Stimulated activated CD8-positive, alpha-beta memory T cell treated with anti-CD3 and anti-CD28 coated beads, Interleukin-15, amount 100 ng/mL, for 24 hours (primary cell): ENCODE measurements at places on chromosomes 16 and 17.

DNA sequence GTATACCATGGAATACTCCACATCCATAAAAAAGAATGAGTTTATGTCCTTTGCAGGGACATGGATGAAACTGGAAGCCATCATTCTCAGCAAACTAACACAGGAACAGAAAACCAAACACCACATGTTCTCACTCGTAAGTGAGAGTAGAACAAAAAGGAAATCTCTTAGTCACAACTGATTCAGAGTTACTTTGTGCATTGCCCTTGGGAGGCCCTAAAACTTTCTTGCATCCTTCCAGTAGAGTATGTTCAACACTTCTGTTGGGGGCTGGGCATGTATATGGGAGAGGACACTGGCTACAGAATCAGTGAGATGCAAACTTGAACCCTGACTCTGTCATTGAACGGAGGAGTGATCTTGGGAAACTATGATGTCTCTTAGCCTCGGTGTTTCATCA lies 147.4 kb upstream of the IRX5 start:
- DNase-seq, result no peak

- DNase-seq, result no peak
Observed at GRCh38 chr17:80941743-80942422, 49.8 kb upstream of the CHMP6 start.

- DNase-seq, result no peak
Observed at GRCh38 chr17:61734466-61734865, 128.9 kb downstream of the BRIP1 start.

- DNase-seq, result no peak
Observed at GRCh38 chr17:33661975-33662374, 368.9 kb upstream of the ASIC2 start.

DNA sequence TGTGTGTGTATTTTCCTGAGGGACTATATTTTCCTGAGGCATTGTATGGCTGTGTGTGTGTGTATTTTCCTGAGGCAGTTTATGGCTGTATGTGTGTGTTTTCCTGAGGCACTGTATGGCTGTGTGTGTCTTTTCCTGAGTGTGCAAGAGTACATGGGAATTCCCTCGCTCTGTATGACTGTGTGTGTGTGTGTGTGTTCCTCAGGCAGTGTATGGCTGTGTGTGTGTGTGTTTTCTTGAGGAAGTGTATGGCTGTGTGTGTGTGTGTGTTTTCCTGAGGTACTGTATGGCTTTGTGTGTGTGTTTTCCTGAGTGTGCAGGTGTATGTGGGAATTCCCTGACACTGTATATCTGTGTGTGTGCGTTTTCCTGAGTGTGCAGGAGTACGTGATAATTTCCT lies 4.1 kb downstream of the ZNF778 start:
- no peak for DNase-seq

GRCh38 chr17:48127371-48128051 lies 19.9 kb downstream of the SNX11 start:
- DNase-seq, result no peak

DNA sequence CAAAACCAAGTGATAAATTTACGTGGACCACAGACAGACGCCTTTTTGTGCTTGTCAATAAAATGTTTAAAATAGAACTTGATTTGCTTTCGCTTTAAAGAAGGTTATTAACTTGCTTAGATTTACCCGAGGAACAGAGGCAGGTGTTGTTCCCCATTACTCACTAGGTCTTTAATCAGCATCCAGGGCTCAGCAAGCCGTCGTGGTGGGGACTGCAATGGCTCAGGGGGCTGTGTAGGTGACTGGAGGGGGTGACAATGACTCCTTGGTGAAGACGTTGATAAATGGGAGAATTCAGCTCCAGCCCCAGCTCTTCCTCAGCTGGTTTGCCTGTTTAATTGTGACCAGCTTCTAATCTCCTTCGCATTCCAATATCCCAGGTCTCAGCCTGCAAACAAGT lies 231.4 kb downstream of the TMEM114 start:
- no peak for DNase-seq

DNA sequence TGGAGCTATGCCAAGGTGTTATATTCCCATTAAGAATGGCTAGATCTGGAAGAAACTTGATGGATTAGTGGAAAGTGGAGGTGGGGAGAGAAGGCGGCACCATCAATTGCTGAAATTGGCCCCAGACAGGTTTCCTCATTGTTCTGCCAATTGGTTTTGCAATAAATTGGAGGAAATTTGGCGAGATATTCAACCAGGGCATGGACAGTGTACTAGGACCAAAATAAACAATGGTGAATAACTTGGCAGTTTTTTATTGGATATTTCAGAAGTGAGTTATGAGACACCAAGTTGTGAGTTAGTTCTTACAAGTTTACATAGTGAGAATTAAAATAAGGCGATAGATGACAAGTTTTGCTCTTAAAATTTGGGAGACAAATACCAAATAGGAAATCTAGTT lies 41.1 kb upstream of the SOX9 start:
- DNase-seq, result no peak

GRCh38 chr17:47810200-47810821 lies 11.3 kb downstream of the OSBPL7 start:
- no peak for DNase-seq

DNA sequence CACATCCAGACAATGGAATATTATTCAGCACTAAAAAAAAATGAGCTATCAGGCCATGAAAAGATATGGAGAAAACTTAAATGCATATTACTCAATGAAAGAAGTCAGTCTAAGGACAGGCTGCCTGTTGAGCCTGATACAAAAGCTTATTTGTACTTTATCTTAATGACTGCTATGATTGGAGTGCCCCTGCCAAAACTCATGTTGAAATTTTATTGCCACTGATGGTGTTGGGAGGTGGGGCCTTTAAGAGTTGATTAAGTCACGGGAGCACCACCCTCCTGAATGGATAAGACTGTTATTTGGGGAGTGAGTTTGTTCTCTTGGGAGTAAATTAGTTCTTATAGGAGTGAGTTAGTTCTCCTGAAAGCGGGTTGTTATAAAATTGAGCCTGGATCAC lies 9.9 kb downstream of the C17orf67 start:
- DNase-seq, result no peak

DNA sequence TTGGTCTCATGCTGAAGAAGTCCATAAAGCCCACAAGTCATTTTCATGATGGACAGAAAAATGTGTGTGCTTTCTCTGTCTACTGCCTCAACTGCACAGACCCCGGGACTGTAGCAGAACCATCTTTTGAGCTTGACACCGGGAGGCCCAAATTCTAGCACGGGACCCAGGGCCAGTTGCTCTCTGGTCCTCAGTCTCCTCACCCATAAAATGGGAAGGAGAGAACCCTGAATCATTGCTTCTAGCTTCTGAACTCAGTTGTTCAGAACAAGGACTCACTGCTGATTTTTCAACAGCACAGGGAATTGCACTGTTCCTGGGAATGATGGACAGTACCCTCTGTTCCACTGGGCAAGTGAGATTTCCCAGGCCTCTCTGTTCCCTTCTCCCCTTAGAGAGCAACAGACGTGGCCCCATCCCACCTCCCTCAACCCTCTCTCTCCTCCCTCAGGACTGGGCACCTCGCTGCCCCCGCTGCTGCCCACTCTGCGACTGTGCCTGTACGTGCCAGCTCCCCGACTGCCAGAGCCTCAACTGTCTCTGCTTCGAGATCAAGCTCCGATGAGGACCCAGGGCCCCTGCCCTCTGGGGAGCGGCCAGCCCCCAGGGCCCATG lies 2.2 kb upstream of the ALDOA start:
- no peak for DNase-seq

GRCh38 chr16:79662122-79662521 lies 61.6 kb upstream of the MAF start:
- no peak for DNase-seq

DNA sequence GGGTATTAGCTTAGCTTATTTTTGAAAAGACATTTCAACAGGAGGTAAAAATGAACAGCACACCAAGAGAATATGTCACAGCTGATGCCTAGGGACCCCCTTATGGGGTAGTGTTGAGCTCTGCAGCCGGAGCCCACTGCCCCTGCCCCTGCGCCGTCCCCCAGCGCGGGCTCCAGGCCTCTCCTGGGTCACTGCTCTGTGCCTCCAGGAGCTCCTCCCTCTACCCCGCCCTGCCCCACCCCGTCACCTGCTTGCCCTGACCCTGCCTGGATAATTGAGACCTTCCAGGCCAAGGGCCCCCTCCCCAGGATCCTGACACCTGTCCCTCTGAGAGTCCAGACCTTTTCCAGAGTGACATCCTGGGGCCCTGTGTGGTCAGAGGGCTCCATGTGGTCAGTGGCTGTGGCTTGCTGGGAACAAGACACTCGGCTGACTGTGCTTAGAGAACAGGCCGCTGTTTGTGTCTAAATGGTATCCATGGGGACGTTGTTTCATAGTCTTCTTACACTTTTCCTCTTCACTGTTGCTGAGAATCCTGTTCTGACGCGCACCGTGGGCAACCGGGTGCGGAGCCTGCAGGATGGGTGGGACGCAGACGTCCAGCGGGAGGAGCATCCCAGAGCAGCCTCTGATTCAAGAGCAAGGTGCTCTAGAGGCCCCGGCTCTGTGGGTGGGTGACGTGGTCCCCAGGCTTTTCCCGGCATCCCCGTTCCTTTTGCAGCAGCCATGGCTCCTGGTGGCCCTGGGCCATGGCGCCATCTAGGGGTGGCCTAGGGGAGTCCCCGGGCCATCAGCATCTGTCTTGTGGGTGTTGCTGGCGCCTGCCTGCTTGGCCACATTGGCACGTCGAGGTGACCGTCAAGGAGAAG lies 20.0 kb upstream of the WFIKKN1 start:
- DNase-seq, result peak; percentile 29

- DNase-seq, result no peak
Observed at GRCh38 chr16:65445313-65446260, 323.7 kb upstream of the CDH11 start.

GRCh38 chr17:42389135-42389417 lies 834 bp upstream of the STAT3 start:
- no peak for DNase-seq

GRCh38 chr16:81547194-81547938 lies 102.8 kb downstream of the CMIP start:
- DNase-seq, result no peak

- DNase-seq, result no peak
Observed at GRCh38 chr16:3646348-3646920, 8.1 kb upstream of the DNASE1 start.

DNA sequence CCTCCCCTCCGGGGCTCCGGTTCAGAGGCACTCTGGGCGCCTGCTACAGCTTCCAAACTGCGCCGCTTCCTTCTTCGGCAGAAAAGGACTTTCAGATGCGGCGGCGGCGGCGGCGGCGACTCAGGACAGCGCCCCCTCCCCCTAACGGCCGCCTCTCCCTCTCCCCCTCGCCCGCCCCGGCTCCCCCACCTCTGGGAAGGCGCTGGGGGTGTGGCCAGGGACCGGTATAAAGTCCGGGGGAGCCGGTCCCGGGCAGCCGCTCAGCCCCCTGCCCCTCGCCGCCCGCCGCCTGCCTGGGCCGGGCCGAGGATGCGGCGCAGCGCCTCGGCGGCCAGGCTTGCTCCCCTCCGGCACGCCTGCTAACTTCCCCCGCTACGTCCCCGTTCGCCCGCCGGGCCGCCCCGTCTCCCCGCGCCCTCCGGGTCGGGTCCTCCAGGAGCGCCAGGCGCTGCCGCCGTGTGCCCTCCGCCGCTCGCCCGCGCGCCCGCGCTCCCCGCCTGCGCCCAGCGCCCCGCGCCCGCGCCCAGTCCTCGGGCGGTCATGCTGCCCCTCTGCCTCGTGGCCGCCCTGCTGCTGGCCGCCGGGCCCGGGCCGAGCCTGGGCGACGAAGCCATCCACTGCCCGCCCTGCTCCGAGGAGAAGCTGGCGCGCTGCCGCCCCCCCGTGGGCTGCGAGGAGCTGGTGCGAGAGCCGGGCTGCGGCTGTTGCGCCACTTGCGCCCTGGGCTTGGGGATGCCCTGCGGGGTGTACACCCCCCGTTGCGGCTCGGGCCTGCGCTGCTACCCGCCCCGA lies at the start of gene IGFBP4:
IGFBP4 (plus strand) TSS at position 255 of the 792 bp plus-strand sequence; CDS start at position 541, 286 bp downstream.
- DNase-seq, result peak; percentile 36

GRCh38 chr17:13544765-13545164 lies 57.0 kb downstream of the HS3ST3A1 start:
- no peak for DNase-seq

DNA sequence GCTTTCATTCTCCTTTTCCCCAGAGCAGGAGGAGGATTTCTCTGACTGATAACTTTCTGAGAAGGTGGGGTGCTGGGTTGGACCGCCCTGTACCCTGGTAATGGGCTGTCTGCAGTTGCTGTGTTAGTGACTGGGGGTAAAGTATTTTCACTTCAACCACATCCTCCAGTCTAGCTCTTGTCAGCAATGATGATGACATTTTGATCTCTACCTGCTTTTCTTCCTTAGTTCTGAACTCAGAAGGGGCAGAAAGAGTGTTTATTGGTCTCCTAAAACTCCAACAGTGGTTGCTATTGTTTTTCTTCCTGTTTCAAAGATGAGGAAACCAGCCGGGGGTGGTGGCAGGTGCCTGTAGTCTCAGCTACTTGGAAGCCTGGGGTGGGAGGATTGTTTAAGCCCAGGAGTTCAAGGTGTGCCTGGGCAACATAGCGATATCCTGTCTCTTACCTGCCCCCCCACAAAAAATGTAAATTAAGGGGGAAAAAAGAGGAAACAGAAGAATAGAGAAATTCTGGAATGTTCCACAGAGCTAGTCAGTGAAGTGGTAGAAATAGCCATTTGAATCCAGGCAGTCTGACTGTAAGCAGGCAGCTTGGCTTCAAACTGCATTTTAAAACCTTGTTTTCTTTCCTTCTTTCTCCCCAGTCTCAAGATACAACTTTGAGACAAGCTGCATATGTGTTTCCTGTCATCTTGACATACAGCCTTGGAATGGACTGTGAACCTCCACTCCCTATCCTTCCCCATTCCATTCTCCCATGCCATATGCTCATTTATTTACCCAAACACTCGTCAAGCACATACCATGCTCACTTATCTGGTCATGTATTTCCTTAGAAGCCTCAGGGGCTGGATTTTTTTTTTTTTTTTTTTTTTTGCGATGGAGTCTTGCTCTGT lies 3.3 kb upstream of the N4BP1 start:
- DNase-seq, result no peak

- DNase-seq, result peak; percentile 2
Observed at GRCh38 chr17:64599187-64599676, 62.9 kb downstream of the SMURF2 start.

DNA sequence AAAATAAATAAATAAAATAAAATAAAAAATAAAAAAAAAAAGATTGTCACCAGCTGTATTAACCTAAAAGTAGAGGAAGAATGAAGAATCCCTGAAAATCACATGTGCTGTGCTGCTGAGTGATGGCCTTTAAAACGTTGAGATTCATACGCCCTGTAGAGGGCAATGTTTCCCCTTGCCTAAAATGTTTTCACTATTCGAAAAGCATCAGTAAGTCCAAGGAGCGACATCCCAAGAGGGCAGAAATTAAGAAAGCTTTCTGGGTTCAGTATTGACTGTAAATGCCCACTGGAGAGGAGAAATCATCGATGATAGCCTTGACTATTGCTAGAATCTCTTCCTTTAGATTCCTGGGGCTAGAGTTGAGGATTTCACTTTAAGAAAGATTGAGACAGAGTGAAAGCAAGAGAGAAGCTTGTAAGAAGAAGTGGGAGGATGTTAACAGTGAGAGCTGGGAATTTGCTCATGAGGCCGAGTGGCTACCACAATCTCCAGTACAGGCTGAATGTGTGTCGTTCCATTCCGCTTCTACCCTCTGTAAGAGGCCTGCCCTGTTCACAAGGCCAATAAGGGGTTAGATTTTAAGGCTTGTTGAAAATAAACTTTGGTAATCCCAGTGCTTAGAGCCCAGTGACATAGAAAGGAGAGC lies 170.8 kb upstream of the FAM20A start:
- DNase-seq, result no peak

GRCh38 chr16:27434141-27435051 lies 32.4 kb downstream of the IL21R start:
- DNase-seq, result no peak

- no peak for DNase-seq
Observed at GRCh38 chr16:35252356-35252936, 1793.0 kb downstream of the TP53TG3F start.
